ENCODE measurements at places on chromosomes 16 and 17.
A peak's percentile ranks its signal among the peaks of the same experiment; 100 is the strongest.

- no peak for DNase-seq
Observed at GRCh38 chr17:52451294-52451861, 292.9 kb upstream of the CA10 start.

GRCh38 chr16:71894921-71895678 lies at the start of gene IST1:
Gene IST1 (plus strand): TSS chr16:71895531. CDS start chr16:71915641, 20,110 bp downstream.
- DNase-seq = peak; percentile 99

DNA sequence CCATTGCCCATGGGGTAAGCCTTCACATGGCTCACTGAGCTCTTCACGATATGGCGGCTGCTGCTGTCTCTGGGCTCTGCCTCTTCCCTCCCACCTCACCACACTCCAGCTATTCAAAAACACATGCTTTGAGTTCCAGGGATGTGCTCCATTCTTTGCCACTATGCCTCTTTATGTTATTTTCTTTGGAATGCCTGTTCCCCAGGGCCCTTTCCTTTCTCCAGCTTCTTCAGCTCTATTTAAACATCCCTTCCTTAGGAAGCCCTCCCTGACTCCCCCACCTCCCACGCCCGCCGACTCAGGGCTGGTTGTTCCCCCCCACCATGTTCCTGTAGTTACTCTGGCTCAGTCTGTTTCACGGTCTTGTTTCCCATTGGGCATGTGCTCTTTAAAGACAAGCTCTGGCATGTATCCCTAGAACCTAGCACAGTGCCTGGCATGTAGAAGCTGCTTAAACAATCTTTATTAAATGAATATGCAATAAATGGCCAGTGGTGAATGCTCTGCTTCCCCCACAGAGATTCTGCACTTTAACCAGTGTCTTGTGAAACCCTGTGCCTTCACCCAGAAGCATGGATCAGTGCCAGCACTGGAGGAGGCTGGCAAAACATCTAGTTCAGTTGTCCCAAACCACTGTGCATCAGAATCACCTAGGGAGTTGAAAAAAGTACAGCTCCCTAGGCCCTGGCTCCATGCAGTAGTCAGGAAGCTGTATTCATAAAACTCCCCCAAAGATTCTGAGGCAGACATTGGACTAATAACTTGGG lies 6.9 kb downstream of the MYCBPAP start:
- no peak for DNase-seq

DNA sequence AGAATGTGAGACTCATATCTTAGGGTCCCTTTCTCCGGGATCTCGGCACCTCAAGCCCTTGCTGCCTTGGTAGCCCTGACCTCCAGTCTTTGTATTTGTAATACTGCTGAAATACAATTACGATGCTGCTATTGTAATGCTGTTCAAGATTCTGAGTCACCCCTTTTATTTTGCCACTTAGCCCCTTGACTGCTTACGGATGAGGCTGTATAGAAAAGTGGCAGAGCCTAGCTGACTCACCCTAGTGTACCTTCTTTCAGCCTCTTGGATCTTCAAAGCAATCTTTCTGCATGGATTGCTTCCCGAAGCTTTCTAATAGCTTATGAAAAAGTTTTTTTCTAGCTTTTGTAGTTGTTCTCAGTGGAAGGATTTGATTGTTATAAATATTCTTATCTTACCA lies 187.9 kb downstream of the KCNJ2 start:
- no peak for DNase-seq

- no peak for DNase-seq
Observed at GRCh38 chr17:213286-214105, 32.0 kb upstream of the DOC2B start.

- no peak for DNase-seq
Observed at GRCh38 chr17:3722716-3723115, 987 bp upstream of the HASPIN start.

- DNase-seq = no peak
Observed at GRCh38 chr16:27549464-27549745, 308 bp downstream of the GTF3C1 start.

GRCh38 chr17:1732241-1732832 lies 7.8 kb downstream of the WDR81 start:
- DNase-seq = no peak

- DNase-seq = no peak
Observed at GRCh38 chr16:89050868-89051311, 42.8 kb upstream of the ACSF3 start.

- DNase-seq = no peak
Observed at GRCh38 chr17:44842748-44843147, 4.9 kb upstream of the HIGD1B start.

GRCh38 chr16:67245186-67245585 lies 2.1 kb downstream of the FHOD1 start:
- no peak for DNase-seq

GRCh38 chr17:2593821-2594721 lies 617 bp downstream of the PAFAH1B1 start:
- peak; percentile 77 for DNase-seq

DNA sequence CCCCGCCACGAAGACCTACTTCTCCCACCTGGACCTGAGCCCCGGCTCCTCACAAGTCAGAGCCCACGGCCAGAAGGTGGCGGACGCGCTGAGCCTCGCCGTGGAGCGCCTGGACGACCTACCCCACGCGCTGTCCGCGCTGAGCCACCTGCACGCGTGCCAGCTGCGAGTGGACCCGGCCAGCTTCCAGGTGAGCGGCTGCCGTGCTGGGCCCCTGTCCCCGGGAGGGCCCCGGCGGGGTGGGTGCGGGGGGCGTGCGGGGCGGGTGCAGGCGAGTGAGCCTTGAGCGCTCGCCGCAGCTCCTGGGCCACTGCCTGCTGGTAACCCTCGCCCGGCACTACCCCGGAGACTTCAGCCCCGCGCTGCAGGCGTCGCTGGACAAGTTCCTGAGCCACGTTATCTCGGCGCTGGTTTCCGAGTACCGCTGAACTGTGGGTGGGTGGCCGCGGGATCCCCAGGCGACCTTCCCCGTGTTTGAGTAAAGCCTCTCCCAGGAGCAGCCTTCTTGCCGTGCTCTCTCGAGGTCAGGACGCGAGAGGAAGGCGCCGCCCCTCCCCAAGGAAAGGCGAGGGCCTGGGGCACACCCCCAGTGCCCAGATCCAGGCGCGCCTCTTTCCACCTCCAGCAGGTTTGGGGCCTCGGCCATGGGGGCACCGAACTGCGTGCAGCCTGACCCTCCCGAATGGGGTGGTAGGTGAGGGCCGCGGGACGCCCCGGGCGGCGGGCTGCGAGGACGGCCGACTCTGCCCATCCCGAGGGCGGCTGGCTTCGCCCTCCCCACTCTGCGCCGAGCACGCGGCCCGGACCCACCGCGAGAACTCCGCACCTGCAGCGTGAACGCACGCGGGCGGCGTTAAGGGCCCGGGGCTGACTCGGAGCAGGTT lies 664 bp downstream of the HBQ1 start:
- peak; percentile 85 for DNase-seq

DNA sequence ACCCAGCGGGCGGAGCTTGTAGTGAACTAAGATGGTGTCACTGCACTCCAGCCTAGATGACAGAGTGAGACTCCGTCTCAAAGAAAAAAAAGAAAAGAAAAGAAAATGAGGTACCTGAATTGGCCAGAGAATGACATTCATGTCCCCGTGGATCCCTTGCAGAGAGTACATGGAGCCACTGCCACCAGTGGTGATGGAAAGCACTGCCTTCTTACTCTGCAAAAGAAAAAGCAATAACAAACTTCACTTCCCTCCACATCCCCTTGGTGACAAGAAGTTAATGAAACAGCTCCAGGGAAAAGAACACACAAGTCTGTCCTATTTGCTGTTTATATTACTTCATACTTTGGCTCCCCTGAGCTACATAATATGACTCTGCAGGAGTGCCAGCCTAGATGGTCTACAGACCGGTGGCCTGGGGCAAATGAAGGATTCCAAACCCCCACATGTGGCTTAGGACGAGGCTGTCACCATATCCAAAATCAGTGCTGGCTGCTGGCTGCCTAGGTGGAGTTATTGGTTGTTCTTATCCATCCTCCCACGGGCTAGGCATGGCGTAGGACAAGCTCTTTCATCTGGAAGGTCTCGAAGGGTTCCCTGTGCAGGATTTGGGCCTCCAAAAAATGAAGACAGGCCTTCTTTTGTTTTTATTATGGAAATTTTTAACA lies 13.3 kb downstream of the NQO1 start:
- DNase-seq = no peak

DNA sequence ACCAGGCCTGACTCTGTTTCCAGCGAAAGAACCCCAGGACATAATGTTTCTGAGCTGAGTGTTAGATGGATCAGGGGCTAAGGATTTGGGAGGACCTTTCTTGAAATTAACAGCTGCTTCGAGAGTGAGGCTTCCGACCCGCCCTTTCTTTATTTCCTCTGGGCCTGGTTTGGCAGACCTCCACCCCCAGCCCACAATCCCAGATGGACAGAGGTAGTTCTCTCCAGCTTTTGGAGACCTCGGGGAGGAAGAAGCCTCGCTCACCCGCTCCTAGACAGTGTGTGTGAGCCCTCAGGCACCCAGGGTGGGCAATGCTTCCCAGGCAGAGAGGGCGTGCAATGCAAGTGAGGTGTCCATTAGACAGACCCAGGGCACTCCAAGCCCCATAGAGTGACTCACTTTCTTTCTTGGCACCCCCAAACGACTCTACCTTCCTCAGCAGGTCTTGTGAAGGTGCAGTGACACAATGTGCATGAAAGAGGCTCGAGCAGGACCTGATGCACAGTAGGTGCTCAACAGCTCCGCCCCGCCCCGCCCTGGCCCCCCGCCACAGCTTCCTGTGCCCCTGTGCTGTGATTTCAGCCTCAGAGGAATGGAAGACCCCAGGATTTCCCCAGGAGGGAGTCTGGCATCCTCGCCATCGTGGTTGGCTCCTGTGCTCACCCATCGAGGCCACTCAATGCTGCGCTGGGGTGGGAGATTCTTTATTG lies 50.7 kb upstream of the TOB1 start:
- no peak for DNase-seq

DNA sequence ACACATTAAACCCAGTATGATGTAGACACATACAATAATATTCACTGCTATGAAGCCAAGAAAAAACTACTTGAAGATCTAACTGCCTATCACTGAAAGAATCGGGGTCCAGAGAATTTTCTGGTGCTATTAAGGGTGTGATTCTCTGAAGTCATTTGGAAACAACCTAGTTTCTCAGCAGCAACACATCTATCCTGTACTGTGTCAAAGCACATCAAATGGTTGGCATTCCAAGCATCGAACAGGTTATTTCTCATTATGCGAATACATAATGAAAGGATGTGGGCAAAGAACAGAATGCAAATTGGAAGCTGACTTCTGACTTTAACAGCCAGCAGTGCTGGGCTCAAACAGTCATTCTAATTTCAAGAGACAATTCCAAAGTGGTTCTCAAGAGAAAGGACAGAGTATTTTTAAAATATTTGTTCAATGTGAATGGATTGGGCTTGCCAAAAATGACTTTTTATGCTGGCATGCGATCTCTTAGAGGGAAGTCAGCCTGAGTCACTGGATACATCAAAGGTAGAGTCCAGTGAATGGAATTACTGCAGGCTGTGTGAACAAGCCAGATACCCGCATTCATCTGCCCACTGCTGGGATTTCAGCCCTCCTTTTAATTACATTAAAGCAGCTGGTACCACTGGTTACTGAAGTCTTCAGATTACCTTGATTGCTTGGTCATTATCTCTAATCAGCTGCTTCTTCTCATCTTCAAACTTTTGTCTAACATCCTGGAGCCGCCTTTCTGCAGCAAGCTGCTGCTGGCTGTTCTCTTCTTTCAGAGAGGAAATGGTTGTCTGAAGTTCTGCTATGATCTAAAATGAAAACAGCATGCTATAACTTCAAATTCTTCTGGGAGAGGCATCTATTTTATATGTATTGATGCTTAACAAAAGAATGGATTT lies 181.2 kb upstream of the AXIN2 start:
- no peak for DNase-seq

GRCh38 chr17:57369509-57369945 lies 113.2 kb downstream of the MSI2 start:
- DNase-seq = no peak

DNA sequence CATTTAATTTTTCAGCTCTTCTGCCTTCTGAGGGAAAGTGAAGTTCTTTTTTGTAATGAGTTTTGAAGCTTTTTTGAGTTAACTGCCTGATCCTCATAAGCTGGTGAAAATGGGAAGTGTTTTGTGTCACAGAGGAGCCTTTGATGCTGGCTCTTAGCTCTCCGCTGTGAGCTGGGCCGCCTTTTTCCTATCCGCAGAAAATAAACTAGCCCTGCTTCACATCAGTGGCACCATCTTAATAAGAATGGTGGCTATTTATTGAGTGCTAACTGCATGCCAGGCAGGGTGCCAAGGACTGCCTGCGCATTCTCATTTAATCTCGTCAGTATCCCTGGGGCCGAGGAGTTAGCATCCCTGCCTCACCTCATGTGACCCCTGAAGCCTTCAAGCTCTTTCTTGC lies 309.0 kb downstream of the CPPED1 start:
- DNase-seq = no peak

GRCh38 chr17:38421171-38421841 lies 7.0 kb upstream of the ARHGAP23 start:
- DNase-seq = no peak

DNA sequence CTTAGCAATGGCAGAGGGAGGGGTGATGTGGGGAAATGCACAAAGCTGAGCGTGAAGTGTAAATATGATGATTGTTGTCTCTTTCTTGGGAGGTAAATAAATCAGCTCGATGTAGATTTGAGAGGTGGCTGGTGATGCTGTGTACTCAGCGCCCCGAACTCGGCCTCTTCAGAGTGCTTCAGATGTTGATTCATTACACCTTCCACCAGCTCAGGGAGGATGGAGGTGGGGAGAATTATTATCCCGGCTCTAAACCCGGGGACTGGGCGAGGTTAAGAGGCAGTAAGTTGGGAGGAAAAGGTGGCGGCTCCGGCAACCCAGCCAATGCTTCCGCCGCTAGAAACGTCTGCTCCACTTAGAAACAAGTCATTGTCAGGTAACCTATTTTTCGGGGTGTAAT lies 86.5 kb downstream of the RPA1 start:
- DNase-seq = no peak

- no peak for DNase-seq
Observed at GRCh38 chr16:83802554-83803205, 5.1 kb upstream of the HSBP1 start.

DNA sequence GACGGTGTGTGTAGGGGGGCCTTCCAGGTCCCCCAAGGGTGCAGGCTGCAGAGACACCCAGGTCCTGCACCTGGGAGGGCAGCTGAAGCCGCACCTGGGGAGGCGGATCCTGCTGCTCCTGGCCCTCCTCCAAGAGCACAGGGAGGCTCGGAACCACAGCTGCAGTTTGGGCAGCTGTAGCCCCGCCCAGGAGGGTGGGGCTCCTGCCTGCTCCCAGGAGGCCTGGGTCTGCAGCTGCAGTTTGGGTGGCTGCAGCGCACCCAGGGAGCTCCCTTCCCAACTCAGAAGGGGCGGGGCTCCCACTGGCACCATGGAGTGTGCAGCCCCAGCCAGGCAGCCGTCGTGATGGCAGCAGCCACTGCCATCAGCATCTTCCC lies 69.4 kb upstream of the NKD1 start:
- DNase-seq = no peak

DNA sequence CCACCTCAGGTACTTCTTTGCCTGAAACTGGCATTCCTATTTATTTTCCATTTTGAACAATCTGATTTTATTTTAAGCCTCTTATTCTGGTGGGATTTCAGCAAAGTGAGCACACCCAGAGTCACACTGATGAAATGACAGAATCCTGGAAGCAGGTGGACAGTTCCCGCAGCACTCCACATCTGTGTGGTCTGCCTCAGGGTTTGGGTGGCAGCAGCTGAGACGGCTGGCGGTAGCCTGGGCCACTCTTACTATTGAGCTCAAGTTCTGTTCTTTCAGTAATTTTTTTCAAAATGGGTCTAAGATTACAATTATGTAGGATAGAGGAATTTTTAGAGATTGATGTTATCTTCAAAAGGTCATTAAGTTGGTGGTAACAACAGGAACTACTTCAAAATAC lies 32.5 kb upstream of the ENDOV start:
- no peak for DNase-seq

GRCh38 chr17:68318103-68318991 lies 27.1 kb downstream of the ARSG start:
- DNase-seq = no peak

- no peak for DNase-seq
Observed at GRCh38 chr17:33962857-33963655, 292.0 kb upstream of the CCL2 start.
